Esophagus muscularis mucosa (tissue), 4 donors: ENCODE measurements at places on chromosomes 16 and 17. TPM values are rescaled to one million over a fixed set of nuclear protein-coding genes. Genes with fewer than 3 reads are reported as not detected.

GRCh38 chr17:72609501-72609900, 483.0 kb downstream of the SLC39A11 start:
- H3K27ac ChIP-seq = no peak overlapping the region
- H3K4me1 ChIP-seq = no peaks in the 10 kb centered on the region
- H3K36me3 ChIP-seq = no peaks in the 10 kb centered on the region
- no peaks in the 10 kb centered on the region for H3K27me3 ChIP-seq
- no peak overlapping the region for H3K4me3 ChIP-seq

GRCh38 chr16:3252967-3253366, 3.5 kb downstream of the MEFV start:
- peaks cover 7% of the 10 kb centered on the region for H3K27me3 ChIP-seq
- H3K4me3 ChIP-seq = no peak overlapping the region
- no peak overlapping the region for H3K27ac ChIP-seq
- H3K4me1 ChIP-seq = no peaks in the 10 kb centered on the region
- DNase-seq = no peak

Gene FLOT2
- total RNA-seq = 94.8 TPM

DNA sequence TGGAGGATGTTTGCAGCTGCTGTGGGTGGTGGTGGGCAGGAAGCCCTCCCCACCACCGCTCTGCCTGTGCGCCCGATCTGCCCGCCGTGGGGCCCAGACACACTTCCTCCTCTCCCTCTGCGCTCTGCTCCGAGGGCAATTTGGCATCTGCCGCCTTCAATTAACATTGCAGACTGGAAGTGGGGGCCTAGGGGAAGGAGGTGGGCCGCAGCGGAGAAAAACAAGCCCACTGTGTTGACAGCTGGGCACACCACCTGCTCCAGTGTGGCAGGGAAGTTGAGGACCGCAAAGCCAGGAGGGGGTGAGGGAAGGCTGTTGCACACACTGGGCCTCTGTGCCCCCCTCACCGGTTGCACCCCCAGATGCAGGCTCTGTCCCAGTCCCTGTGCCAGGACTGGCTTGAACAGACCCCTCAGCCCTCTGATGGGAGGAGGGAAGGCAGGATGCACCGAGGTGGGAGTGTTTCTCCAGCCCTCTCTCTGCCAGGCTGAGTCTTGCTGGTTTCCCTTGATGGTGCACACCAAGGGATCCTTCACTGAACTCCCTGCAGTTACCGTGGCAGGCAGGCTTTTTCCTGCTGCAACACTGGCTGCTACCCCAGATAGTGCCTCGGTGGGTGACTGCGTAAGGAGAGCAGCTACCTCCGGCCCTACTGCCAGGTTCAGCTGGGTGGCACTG, 72.8 kb upstream of the MED9 start:
- no peak overlapping the region for H3K4me3 ChIP-seq
- no peak overlapping the region for H3K27ac ChIP-seq
- H3K36me3 ChIP-seq = no peaks in the 10 kb centered on the region
- H3K4me1 ChIP-seq = no peaks in the 10 kb centered on the region
- no peaks in the 10 kb centered on the region for H3K27me3 ChIP-seq
- no peak for DNase-seq

DNA sequence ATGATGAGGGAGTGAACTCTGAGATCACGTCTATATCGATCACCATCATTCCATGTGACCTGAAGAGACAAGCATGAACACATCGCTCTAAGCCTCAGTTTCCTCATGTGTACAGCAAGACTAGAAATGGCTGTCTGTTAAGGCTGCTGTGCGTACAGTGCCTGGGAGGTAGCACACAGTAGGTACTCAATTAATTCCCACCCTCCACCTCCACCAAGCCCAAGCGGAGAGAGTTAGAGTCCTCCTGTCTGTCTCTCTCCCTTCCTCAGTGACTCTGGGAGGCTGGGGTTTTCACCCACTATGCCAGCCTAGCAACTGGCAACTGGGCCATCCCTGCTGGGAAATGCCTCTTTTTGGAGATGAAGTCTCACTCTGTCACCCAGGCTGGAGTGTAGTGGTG, 318.3 kb upstream of the CCL2 start:
- H3K27ac ChIP-seq = no peak overlapping the region
- no peaks in the 10 kb centered on the region for H3K36me3 ChIP-seq
- no peak overlapping the region for H3K4me3 ChIP-seq
- no peaks in the 10 kb centered on the region for H3K4me1 ChIP-seq
- DNase-seq = no peak

Gene SLX1B
- 30.2 TPM for total RNA-seq

DNA sequence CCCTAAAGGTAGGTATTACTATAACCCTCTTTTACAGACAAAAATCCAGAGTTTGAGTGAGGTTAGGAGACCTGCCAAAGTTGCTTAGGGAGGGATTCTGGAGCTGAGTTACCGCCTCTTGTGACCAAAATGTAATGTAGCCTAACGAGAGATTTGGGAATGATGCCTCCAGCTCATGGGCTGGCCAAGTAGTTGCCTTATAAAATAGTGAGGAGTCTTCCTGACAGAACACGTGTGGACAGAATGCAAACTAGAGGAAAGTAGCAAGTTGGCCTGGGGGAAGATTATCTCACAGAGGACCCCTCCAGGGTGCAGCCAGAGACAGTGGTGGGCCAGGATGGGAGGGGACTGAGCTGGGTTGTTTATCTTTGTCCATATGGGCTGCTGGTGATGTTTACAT, 543.7 kb upstream of the CDH11 start:
- H3K4me1 ChIP-seq = no peaks in the 10 kb centered on the region
- no peak overlapping the region for H3K4me3 ChIP-seq
- no peak overlapping the region for H3K27ac ChIP-seq
- no peaks in the 10 kb centered on the region for H3K27me3 ChIP-seq
